ENCODE measurements at places on chromosomes 4 and X. TPM values are rescaled to one million over a fixed set of nuclear protein-coding genes. Genes with fewer than 3 reads are reported as not detected.

DNA sequence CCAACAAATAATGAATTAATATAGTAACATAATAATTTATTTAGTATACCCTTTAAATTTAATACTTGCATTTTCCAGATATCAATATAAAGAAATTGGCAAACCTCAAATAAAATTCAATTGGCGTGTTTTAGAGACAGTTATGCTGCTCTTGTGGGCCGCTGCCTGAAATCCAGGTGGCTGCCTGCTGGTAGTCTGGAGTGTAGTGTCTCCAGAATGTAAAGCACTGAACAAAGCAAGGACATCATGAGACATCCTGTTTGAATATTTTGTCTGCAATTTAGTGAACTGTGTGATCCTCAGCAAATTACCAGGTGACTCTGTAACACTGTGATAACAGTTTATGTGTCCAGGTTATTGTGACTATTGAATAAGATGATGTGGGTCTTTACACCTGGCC lies 29.9 kb downstream of the ZFP42 start:
- no peak for DNase-seq
- no peaks in the 10 kb centered on the region for H3K27me3 ChIP-seq
- peaks cover 34% of the 10 kb centered on the region for H3K4me1 ChIP-seq
- no peaks in the 10 kb centered on the region for H3K36me3 ChIP-seq
- H3K27ac ChIP-seq = no peak overlapping the region

- no peak overlapping the region for H3K27ac ChIP-seq
- H3K36me3 ChIP-seq = no peaks in the 10 kb centered on the region
- DNase-seq = no peak
- peaks cover 33% of the 10 kb centered on the region for H3K4me1 ChIP-seq
- H3K27me3 ChIP-seq = no peaks in the 10 kb centered on the region
Observed at GRCh38 chr4:68347845-68348244, 2.0 kb downstream of the YTHDC1 start.

DNA sequence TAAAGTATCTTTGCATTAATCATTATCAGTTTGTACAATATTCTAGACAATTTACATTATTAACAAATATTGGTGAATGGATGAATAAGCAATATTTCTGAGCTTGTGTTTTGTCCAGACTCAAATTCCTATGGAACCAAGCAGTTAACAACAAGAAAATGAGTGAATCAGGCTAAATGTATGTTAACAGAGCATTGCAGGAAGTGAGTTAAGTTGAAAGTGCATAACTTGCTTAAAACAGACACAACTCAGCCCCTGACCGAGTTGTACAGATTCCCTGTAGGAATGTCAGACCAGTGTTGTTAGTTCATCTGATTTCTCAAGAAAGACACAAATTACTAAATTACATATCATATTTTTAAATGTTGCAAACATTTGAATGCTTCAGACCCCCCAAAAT lies 23.7 kb upstream of the CSN1S1 start:
- no peaks in the 10 kb centered on the region for H3K27me3 ChIP-seq
- no peak overlapping the region for H3K4me3 ChIP-seq
- no peak overlapping the region for H3K27ac ChIP-seq

GRCh38 chrX:130251671-130252070 lies 17.0 kb downstream of the ZNF280C start:
- DNase-seq = no peak
- H3K4me3 ChIP-seq = no peak overlapping the region
- H3K4me1 ChIP-seq = no peaks in the 10 kb centered on the region
- H3K27me3 ChIP-seq = no peaks in the 10 kb centered on the region
- no peaks in the 10 kb centered on the region for H3K36me3 ChIP-seq
- H3K27ac ChIP-seq = no peak overlapping the region

DNA sequence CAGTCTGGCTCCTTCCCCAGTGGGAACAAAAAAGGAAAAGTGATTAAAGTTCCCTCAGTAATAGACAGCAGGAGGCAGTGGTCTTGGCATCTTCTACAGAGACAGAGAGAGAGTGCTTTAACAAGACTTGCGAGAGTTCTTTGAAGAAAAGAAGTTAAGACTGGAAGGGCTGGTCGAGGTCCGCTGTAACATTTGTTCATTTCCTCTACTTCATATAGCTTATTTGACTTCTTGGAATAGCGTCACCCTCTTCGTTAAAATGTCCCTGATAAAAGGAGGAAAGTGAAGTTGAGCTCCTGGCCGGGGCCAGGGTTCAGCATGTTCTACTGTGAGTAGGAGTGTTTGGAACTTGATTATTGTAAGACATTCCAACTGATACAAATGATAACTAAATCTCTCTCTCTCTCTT lies 179.8 kb downstream of the SLIT2 start:
- H3K27me3 ChIP-seq = no peaks in the 10 kb centered on the region
- H3K36me3 ChIP-seq = no peaks in the 10 kb centered on the region
- no peaks in the 10 kb centered on the region for H3K4me1 ChIP-seq
- no peak overlapping the region for H3K27ac ChIP-seq
- DNase-seq = peak; percentile 47

GRCh38 chrX:66110112-66110511 lies 53.9 kb upstream of the HEPH start:
- no peaks in the 10 kb centered on the region for H3K27me3 ChIP-seq
- no peak overlapping the region for H3K4me3 ChIP-seq
- H3K36me3 ChIP-seq = no peaks in the 10 kb centered on the region
- no peaks in the 10 kb centered on the region for H3K4me1 ChIP-seq
- DNase-seq = peak; percentile 53

DNA sequence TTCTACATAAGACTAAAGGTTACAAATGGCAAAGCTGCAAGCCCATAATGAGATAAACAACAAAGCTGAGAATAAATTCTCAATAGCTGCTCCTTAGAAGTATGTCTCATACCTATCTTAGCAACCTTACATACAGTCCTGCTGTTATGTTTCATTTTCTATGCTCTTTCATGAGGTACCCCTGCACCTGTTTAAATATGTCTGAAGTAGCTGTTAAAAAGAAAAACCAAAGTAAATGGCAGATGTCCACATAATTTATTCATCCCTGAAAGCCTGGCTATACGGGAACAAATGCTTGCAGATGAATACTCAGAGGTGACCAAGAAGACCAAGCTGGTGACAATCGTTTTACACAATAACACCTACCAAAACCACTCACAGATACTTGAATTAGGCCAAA lies 22.5 kb downstream of the PPA2 start:
- H3K4me1 ChIP-seq = 0 out of 2 replicates have a peak, but pooled peaks cover 6% of the 10 kb centered on the region
- DNase-seq = no peak
- no peak overlapping the region for H3K4me3 ChIP-seq
- H3K27ac ChIP-seq = no peak overlapping the region
- H3K36me3 ChIP-seq = no peaks in the 10 kb centered on the region
- no peaks in the 10 kb centered on the region for H3K27me3 ChIP-seq

DNA sequence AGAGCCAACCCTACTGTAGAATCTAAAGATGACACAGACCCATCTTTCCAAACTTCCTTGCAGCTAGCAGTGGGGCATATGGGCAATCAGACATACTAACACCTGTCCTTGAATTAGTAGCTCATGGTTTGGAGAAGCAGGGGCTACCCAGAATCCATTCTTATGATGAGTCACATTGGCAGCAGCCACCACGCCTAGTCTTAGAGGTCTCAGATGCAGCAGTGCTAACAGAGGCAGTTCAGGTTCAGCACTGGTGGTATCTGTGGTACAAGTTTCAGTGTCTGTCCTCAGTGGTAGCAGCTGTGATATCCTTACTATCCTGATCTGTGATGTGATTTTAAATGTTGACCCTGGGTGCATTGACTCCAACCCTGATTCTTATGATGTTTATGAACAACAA lies 68.1 kb downstream of the FRMPD4 start:
- H3K27me3 ChIP-seq = no peaks in the 10 kb centered on the region
- no peaks in the 10 kb centered on the region for H3K4me1 ChIP-seq
- no peak overlapping the region for H3K4me3 ChIP-seq
- no peak overlapping the region for H3K27ac ChIP-seq
- no peak for DNase-seq

- no peak overlapping the region for H3K27ac ChIP-seq
- peaks cover 12% of the 10 kb centered on the region for H3K4me1 ChIP-seq
- no peaks in the 10 kb centered on the region for H3K36me3 ChIP-seq
- H3K27me3 ChIP-seq = 0 out of 2 replicates have a peak, but pooled peaks cover 5% of the 10 kb centered on the region
- DNase-seq = no peak
Observed at GRCh38 chrX:68651110-68651509, 3.6 kb downstream of the STARD8 start.

DNA sequence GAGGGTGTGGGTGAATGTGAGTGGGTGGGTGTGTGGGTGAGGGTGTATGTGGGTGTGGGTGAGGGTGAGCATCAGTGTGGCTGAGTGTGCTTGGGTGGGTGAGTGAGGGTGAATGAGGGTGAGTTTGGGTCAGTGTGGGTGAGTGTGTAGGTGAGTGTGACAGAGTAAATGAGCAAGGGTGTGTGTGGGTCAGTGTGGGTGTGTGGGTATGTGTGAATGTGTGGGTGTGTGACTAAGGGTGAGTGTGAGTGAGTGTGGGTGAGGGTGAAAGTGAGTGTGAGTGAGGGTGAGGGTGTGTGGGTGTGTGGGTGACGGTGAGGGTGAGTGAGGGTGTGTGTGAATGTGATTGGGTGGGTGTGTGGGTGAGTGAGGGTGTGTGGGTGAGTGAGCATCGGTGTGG lies 1676.7 kb upstream of the TENM3 start:
- no peaks in the 10 kb centered on the region for H3K4me1 ChIP-seq
- no peak overlapping the region for H3K27ac ChIP-seq
- H3K27me3 ChIP-seq = no peaks in the 10 kb centered on the region
- no peaks in the 10 kb centered on the region for H3K36me3 ChIP-seq

DNA sequence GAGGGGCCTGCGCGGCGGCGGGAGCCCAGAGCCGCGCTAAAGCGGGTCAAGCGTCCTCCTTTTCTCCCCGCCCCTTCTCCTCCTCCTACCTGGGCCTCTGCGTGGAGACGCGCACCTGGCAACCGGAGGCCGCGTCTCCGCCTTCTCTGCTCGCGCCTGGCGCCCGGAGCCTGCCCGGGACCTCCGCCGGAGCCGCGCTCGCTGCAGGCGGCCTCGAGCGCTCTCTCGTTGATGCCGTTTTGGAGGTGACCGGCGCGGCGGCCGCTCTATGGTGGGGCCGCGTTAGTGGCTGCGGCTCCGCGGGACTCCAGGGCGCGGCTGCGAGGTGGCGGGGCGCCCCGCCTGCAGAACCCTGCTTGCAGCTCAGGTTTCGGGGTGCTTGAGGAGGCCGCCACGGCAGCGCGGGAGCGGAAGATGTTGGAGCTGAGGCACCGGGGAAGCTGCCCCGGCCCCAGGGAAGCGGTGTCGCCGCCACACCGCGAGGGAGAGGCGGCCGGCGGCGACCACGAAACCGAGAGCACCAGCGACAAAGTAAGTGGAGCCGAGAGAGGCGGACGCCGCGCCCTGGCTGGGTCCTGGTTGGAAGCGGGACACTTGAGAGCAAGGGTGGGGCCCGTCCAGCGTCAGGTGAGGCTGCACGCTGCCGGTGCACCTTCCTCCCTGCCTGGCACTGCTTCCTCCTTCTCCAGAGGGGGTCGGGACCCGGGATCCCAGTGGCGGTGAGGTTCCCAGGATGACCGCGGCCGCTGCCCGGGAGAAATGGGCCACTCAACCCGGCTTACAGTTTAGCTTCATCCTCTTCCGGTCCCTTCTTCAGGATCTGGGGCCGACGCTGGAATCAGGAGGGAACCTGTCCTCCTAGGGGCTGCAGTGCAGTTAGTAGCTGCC lies at the start of gene CDS1:
Gene CDS1, plus strand, starts transcription at position 140 of the 888 bp plus-strand sequence. Its CDS starts 275 bp downstream, at position 415.
- H3K36me3 ChIP-seq = peaks cover under 1% of the 10 kb centered on the region
- H3K4me3 ChIP-seq = peak within 1 kb of the TSS; percentile 63
- peaks cover 18% of the 10 kb centered on the region for H3K27me3 ChIP-seq
- DNase-seq = peak; percentile 77
- peak within 1 kb of the TSS; percentile 76 for H3K27ac ChIP-seq

DNA sequence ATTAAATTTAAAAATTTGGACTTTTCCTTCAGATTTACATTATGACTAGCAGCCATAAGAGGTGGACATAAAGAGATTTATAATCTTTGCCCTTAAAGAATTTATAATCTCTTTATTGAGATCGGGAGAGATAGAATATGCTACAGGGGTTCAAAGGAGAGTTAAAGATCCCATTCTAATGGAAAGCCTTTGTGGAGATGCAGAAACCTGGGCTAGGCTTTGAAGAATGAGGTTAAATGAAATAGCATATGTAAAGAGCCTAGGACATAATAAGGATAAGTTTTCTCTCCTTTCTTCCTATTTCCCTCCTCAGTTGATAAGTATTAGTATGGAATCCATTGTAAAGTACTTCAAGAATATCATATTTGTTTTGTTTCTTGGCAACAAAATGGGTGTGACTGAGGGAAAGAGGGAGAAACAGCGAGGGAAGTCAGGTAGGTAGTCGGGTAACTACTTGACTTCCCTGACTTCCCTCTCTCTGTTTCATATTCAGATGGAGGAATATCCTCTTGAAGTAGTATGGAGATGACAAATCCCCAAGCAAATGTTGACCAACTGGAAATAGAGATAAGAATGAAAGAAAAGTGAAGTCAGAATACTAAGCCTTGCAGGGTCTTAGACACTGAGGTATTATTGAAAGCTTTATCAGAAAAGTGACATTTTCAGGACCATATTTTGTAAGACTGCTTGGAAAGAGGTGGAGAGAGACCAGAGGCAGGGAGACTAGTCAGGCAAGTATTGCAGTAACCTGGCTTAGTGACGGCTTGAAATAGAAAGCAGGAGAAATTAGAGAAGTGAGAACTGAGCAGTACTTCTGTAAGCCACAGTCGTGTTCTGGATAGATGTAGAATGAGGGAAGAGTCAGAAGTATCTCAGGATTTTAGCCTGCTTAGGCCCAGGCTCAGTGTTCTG lies 82.9 kb downstream of the PDLIM5 start:
- peaks cover 67% of the 10 kb centered on the region for H3K4me1 ChIP-seq
- H3K4me3 ChIP-seq = peak overlapping the region; percentile 9
- no peaks in the 10 kb centered on the region for H3K27me3 ChIP-seq

SOX3 gene
- total RNA-seq = 23.3 TPM

SULT1E1 gene
- 0.12 TPM for total RNA-seq

DNA sequence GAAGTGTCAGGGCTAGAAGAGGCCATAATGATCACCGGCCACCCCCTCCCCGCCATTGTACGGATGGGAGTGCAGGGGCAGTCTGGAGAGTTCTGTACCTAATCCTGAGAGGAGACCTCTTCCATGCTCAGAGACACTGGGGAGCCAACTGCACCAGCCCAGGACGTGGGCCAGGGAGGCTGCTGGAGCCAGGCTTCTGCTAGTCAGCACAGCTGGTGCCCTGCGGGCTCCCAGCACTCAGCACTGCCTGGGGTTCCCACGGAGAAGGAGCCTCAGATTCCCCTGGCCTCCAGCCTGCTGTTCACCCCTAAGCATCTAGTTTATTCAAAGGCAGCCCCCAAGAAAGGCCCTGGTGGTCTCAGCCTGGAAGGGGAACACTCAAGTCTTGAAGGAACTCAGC lies 28.8 kb downstream of the ABLIM2 start:
- no peak overlapping the region for H3K4me3 ChIP-seq
- H3K4me1 ChIP-seq = no peaks in the 10 kb centered on the region
- no peaks in the 10 kb centered on the region for H3K27me3 ChIP-seq
- DNase-seq = no peak
- H3K36me3 ChIP-seq = no peaks in the 10 kb centered on the region

CLNK gene
- total RNA-seq = not detected

- H3K27me3 ChIP-seq = no peaks in the 10 kb centered on the region
- no peaks in the 10 kb centered on the region for H3K36me3 ChIP-seq
- H3K4me3 ChIP-seq = no peak overlapping the region
- no peak for DNase-seq
- H3K27ac ChIP-seq = no peak overlapping the region
Observed at GRCh38 chr4:95465010-95465409, 83.8 kb downstream of the UNC5C start.

- H3K4me3 ChIP-seq = no peak overlapping the region
- DNase-seq = no peak
- no peaks in the 10 kb centered on the region for H3K4me1 ChIP-seq
- no peaks in the 10 kb centered on the region for H3K27me3 ChIP-seq
- no peak overlapping the region for H3K27ac ChIP-seq
- no peaks in the 10 kb centered on the region for H3K36me3 ChIP-seq
Observed at GRCh38 chr4:55216863-55217635, 91.7 kb upstream of the KDR start.

Measured in GM23338 (cell line).